ENCODE measurements at places on chromosomes 1 and 21.
A peak's percentile ranks its signal among the peaks of the same experiment; 100 is the strongest.

- no peak for DNase-seq
These were observed 171.7 kb downstream of the NFIA start for GRCh38 chr1:61253912-61254633.

GRCh38 chr1:226404063-226404903 is 3.6 kb downstream of the PARP1 start:
- no peak for DNase-seq

- peak; percentile 54 for DNase-seq
These were observed 102.7 kb downstream of the ZNF281 start for GRCh38 chr1:200306944-200307754.

- DNase-seq, result no peak
These were observed 340.1 kb downstream of the MATN1 start for GRCh38 chr1:30383221-30383711.

DNA sequence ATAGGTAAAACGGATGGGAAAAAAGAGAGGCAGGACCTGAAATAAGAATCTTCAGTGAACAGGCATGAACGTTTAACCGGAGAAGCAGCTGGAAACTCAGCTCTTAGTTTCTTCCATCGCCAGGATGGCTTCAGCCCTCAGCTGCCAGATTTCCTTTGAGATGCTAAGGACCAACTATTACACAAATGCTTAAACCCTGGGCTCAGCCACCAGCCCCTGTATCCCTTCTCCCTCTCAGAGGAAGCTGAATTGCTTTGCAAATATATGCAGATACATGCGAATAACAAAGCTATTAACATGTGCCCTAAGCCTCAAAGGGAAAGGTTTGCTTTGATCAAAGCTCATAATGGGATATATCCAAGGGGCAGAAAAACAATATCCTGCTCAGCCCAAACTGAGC is 515.1 kb downstream of the OMA1 start:
- no peak for DNase-seq

- DNase-seq, result no peak
These were observed 268.3 kb upstream of the PROX1 start for GRCh38 chr1:213719462-213719861.
